Thyroid gland (tissue), 4 donors: ENCODE measurements at places on chromosomes 4 and X. TPM values are rescaled to one million over a fixed set of nuclear protein-coding genes. Genes with fewer than 3 reads are reported as not detected.

DNA sequence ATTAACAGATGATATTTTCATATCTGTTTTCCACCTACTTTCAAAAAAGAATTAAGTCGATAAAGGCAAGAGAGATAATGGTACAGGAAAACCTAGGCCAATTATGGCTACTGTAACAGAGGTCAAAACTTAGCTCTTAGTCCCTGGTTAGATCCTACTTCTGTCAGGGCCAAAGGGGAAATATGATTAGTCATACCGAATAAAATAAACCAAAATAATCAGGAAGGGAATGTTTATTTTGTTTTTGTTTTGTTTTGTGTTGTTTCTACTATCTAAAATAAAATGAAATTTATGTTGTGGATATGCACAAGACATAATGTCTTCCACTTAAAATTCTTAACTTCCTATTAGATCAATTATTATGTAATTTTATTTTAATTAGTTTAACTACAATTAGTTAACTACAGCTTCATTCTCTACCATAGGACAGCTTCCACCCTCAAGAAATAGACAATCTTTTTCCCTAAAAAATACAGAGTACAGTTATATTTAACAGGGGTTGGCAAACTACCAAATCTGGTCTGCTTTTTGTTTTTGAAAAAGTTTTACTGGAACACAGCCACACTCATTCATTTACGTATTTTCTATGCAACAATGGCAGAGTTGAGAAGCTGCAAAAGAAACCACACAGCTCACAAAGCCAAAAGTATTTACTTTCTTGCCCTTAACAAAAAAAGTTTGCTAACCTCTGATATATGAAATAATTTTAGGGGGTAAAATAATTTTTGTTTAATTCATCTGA lies 25.4 kb downstream of the TMEM47 start:
- no peaks in the 10 kb centered on the region for H3K36me3 ChIP-seq
- H3K27me3 ChIP-seq = no peaks in the 10 kb centered on the region
- no peak for DNase-seq
- no peak overlapping the region for H3K4me3 ChIP-seq
- H3K27ac ChIP-seq = no peak overlapping the region

Gene ATP2B3
- total RNA-seq = not detected

Gene WDR17
- total RNA-seq = 12.8 TPM

DNA sequence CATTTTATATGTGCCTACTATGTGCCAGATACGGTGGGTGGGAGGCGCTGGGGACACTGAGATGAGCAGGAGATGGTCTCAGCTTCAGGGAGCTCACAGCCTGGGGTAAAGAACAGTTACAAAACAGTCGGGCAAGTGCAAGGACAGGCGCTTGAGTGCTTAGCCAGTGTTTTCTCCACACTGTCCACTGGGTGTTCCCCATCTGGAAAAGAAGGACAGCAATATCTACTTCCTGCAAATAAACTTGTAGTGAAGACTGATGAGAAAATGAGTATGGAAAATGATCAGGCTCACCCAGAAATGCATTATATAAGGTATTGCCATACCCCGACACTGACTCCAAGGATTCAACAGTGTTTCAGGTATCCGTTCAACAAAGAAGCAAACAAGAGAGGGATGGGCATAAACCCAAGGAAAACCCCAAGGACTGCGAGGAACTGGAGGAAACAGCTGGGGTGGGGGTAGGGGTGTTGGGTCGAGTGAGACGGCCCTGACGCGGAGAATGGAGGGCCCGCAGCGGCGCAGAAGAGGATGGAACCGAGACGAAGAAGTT lies 835 bp downstream of the TMEM185A start:
- H3K4me3 ChIP-seq = peak overlapping the region; percentile 15
- H3K36me3 ChIP-seq = no peaks in the 10 kb centered on the region
- peaks cover 8% of the 10 kb centered on the region for H3K4me1 ChIP-seq
- H3K27me3 ChIP-seq = no peaks in the 10 kb centered on the region
- peak; percentile 8 for DNase-seq

DNA sequence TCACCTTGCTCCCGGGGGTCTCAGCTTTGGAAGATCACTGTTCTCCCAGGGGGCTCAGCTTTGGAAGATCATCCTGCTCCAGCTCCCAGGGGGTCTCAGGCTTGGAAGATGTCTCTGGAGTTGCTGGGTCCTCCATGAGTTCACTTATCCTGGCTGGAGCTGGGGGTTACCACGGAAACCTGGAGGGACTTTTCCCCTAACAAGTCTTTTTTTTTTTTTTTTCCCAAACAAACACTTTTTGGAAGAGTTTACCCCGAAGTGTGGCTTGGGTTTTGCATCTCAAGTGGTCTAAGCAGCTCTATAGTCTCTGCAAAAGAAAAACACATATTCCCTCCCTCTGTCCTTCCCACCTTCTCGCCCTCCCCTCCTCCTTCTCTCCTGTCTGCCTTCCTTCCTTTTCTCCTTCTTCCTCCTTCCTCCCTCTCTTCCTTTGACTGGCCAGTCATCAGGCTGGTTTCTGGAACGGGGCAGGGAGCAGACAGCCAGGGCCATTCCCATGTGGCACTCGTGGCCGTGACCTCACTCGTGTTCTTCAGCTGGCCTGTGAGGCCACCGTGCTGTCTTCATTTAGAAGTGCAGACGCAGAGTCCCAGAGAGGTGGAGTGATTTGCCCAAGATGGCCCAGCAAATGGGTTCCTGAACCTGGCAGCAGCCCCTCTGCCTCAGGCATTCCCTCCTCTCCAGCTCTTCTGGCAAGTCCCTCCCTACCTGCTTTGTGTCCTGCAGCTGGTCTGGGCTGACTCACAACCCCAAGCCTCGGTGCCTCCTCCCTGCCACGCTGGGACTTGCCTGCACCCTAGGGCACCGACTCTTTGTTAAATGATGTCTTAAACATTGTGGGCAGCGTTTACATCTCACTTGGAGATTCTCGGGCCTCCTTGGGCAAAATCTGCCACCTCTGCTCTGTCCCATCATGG lies 25.9 kb upstream of the HMX1 start:
- H3K36me3 ChIP-seq = no peaks in the 10 kb centered on the region
- no peak for DNase-seq
- H3K4me1 ChIP-seq = no peaks in the 10 kb centered on the region

DNA sequence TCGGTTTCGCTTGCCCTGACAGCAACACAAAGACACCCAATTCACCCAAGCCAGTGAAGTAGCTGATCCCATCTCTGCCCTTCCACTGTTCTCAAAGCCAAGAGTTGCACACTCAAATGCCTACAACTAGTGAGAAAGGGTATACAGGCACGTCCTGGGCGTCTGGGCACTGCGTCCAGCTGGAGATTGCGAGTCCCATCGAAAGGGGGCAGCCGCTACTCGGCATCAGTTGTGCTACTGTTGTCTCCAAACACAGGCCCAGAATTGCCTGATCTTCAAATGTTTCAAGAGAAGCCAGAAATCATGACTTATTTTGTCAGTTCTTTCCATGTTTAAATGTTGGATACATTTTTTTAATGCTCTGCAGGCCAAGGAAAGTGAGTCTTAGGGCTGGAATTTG lies 487.8 kb downstream of the BCOR start:
- H3K27ac ChIP-seq = no peak overlapping the region
- no peak for DNase-seq
- H3K4me1 ChIP-seq = peaks cover 4% of the 10 kb centered on the region
- H3K27me3 ChIP-seq = no peaks in the 10 kb centered on the region

Gene SMC1A
- total RNA-seq = 36.8 TPM

DNA sequence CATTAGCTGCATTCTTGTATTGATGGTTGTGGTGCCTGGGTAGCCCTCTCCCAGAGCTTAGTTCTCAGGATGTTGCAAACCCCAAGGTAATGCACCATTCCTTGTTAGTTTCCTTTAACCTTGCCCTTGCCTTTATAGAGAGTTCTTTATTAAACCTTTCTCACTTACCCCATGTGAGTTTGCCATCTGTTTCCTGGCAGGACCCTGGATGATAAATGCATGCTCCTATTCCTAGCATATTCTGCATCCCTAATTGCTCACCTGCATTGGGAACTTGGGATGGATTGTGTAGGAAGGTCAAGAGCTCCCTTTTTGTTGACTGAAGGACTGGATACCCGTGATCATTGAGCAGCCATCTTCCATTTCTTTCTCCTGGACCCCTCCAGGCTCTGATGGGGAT lies 59.9 kb upstream of the AP1S2 start:
- H3K27ac ChIP-seq = no peak overlapping the region
- no peak for DNase-seq
- no peaks in the 10 kb centered on the region for H3K27me3 ChIP-seq
- no peaks in the 10 kb centered on the region for H3K4me1 ChIP-seq

DNA sequence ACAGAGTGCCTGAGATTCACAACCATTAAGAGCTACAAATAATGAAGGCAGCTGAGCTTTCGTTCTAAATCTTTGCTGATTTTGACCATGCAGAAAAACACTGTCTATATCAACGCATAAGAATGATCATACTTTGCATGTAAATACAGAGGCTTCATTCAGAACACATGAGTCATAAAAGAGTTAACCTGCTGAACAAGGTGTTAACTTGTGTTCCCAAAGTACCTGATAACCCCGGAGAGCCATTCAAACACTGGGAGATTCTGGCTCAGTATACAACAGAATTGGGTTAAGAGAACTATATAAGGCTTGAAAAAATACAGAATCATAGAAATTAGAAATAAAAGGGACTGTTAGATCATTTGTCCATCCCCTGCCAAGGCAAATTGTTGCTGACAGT lies 964.3 kb upstream of the TENM3 start:
- H3K27me3 ChIP-seq = no peaks in the 10 kb centered on the region
- no peaks in the 10 kb centered on the region for H3K36me3 ChIP-seq
- no peak for DNase-seq
- no peaks in the 10 kb centered on the region for H3K4me1 ChIP-seq

DNA sequence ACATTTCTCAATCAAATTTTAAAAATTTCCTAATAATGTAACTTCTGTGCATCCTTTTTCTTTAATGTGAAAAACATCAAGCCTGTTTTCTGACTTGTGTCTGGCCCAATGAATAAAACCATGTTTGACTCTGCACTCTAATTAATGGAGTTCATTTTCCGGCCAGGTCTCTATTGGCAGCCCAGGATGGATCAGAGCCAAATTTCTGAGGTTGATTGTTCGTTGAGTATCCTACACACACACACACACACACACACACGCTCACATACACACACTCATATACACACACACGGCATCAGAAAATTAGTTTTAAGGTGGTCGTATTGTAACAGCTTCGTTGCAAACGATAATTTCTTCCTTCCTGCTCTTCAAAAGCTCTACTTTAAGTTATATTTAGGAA lies 28.9 kb upstream of the TLL1 start:
- DNase-seq = no peak
- no peak overlapping the region for H3K4me3 ChIP-seq
- peaks cover 5% of the 10 kb centered on the region for H3K27me3 ChIP-seq
- H3K36me3 ChIP-seq = no peaks in the 10 kb centered on the region
- no peaks in the 10 kb centered on the region for H3K4me1 ChIP-seq
- no peak overlapping the region for H3K27ac ChIP-seq

DNA sequence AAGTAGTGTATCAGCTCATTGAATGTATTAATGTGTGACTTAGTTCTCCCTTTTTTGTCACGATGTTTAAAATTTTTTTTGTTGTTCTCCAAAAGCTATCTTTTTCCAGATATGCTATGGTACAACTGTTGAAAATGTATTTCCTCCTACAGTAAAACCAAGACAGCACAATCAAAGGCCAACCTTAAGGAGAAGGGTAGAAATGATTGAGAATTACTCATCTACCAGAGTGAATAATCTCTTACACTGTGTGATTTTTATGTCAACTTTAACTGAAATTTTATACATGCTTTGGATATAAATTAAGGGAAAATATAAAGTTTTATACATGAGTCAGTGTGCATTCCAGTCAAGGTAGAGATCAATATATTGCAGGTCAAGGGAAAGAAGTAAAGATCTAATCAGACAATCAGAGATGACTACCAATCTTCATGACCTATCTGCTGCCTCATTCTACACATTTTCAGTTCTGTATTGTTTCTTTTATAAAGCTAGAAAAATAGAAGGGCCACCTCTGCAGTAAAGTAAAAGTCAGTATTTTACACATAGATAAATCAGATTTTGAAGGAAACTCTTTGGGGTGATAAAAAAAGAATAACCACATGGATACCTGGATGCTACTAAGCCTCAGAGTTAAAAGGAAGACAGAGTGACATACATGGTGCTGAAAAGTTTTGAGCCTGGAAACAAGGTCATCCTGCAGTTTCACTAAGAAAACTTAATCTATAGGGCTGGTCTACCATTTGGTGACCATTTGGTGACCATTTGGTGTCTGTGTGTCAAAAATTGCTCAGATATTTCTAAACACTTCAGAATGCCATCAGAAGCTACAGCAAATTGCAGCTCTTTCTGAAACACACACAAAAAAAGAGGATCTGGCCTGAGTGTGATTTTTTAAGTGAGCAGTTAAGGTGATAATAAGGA lies 1.6 kb downstream of the FAM13A start:
- no peak for DNase-seq
- H3K27ac ChIP-seq = no peak overlapping the region
- no peak overlapping the region for H3K4me3 ChIP-seq
- no peaks in the 10 kb centered on the region for H3K36me3 ChIP-seq
- H3K4me1 ChIP-seq = peaks cover 10% of the 10 kb centered on the region

Gene GALNT7
- 15.6 TPM for total RNA-seq

- no peak for DNase-seq
- no peaks in the 10 kb centered on the region for H3K4me1 ChIP-seq
- no peak overlapping the region for H3K4me3 ChIP-seq
These were observed 367.3 kb downstream of the CHIC1 start for GRCh38 chrX:73930300-73930699.

- no peaks in the 10 kb centered on the region for H3K4me1 ChIP-seq
- no peak for DNase-seq
- H3K4me3 ChIP-seq = no peak overlapping the region
These were observed 125.7 kb upstream of the GPC4 start for GRCh38 chrX:133541021-133541420.

DNA sequence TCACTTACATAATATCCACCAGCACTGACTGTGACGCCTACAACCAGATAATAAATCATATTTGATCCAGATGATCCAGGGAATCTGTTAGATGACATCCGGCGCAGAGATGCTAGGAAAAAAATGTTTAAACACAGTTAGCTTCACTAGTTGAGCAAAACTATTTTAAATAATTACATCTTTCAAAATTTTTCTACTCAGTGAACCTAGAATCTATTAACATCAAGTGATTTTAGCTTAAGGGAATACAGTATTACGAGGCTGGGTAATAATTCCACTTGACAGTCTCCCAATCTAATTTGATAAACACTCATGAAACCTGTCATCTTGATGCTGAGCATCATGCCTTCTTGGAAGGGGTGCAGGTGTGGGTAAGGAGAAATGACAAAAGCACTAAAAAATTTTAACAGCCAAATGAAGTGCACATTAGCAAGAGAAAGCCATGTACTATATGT lies 4.7 kb downstream of the MGARP start:
- no peaks in the 10 kb centered on the region for H3K27me3 ChIP-seq
- DNase-seq = no peak
- H3K4me3 ChIP-seq = no peak overlapping the region
